Fibroblast of upper back skin (primary cell): ENCODE measurements at places on chromosomes 7 and 10.

- DNase-seq = no peak
Observed at GRCh38 chr7:117664047-117664446, 184.2 kb downstream of the CFTR start.

DNA sequence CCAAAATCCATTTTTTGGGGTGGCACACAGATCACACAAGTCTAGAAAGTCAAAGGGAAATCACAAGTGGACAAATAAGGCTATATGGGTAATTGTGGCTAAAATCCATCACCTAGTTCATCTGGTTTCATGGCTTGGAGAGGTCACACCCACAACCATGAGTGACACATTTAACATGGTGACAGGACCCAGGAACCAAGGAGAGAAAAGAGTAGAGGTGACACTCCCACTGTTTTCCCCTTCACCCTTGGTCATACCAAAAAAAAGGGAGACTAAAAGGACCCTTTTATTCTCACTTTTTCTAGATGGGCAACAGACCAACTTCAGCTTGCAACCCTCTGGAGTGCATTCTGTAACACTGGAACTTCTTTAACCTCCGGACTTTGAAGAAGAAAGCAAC lies 46.2 kb upstream of the ZNF107 start:
- DNase-seq = no peak

GRCh38 chr7:99061001-99061776 lies 82.7 kb downstream of the SMURF1 start:
- DNase-seq = no peak

DNA sequence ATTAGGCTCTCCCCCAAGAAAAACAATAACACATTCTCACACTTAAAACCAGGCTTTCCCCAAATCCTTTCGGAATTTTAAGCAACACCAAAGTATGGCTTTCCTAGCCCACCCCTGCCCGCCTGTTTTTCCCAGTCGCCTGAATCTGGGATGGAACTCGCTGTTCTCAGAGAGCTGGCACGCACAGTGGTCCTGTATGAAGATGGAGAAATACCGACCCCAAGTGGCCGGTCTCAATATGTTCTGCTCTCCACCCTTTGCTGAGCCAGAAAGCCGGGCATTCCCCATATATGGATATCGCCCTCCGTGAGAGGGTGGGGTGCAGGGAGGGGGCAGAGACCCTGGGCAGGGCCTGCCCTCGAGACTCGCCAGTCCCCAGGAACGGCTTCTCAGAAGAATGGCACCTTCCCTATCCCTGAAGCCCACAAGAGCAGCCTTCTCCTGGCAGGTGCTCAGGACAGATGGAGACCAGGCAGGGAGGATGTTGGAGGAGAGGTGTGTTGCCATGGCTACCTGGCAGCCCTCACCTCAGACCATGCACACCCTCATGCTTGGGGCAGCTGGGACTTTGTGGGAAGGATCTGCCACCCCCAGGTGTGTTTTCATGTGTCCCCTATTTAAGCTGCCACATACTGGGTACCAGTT lies 3.4 kb downstream of the TACR2 start:
- DNase-seq = peak; percentile 70

DNA sequence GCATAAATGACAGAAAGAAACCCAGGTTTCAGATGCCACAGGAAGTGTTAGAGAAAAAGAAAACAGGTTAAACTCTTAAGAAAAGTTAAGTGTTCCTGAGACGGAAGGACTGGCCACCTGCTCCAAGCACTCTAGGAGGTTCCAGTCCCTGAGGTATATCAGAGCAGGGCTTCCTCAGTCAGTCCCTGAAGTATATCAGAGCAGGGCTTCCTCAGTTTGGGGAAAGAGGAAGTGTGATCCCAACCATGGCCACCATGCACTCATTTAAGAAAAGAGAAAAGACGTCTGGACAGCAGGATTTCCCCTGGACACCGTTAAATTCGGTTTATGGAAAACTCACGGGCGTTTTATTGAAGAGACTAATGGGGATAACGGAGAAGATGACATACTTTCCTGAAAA lies 133.4 kb upstream of the PFKP start:
- no peak for DNase-seq

- DNase-seq = no peak
Observed at GRCh38 chr10:7318836-7319235, 92.0 kb downstream of the SFMBT2 start.

DNA sequence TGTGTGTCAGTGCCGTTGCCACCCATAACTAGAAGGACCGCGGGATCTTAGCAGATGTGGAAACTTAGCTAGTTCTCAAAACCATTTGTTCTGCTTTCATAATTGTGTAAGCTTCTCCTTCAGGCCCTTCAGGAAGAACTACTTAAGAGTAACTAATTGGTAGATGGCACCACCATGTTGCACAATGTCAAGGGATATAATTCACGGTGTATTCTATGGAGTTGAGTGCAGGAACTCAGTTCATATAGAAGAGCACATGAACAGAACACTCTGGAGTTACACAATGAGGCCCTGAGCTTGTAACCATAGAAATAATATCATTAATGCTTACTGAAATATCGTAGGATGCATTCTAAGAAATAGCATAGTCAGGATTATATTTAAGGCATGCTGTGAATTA lies 126.5 kb upstream of the GAD2 start:
- DNase-seq = no peak
